MM.1S (cell line): ENCODE measurements at places on chromosomes 7 and 10.

DNA sequence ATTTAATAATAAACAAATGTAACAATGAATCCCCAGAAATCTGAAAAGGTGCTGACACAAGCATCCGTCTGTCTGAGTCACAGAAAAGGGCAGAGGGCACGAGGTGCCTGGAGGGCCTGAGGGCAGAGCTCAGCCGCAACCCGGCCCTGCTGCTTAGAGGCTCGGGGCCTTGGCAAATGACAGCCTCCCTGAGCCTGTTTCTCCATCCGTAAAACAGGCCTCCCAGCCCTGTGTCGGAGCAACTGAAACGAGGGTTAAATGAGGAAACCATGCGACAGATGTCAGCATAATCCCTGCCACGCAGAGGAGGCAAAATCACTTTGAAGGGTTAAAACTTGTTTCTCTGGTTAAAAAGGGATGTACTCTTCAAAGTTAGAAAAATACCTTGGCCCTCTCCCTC lies 24.9 kb downstream of the NUDT1 start:
- no peak for DNase-seq

- no peak for DNase-seq
Observed at GRCh38 chr7:109694149-109695071, 1124.7 kb downstream of the DNAJB9 start.

DNA sequence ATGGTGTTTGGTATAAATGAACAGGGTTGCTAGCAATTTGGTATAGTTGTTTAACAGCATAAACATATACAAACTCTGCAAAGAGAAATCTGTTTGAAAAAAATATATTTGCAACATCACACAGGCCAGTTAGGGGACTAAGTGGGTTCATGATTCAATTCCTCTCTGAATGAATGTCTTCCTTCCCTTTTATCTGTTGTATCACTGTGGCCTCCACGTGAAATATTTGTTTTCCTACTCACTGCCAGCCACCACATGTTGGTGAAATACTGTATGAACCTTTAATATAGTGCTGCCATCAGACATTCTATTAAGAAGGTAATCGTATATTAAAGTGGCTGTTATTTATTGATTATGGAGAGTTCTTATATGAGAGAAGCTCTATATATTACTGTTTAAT lies 157.0 kb downstream of the ARID5B start:
- no peak for DNase-seq

DNA sequence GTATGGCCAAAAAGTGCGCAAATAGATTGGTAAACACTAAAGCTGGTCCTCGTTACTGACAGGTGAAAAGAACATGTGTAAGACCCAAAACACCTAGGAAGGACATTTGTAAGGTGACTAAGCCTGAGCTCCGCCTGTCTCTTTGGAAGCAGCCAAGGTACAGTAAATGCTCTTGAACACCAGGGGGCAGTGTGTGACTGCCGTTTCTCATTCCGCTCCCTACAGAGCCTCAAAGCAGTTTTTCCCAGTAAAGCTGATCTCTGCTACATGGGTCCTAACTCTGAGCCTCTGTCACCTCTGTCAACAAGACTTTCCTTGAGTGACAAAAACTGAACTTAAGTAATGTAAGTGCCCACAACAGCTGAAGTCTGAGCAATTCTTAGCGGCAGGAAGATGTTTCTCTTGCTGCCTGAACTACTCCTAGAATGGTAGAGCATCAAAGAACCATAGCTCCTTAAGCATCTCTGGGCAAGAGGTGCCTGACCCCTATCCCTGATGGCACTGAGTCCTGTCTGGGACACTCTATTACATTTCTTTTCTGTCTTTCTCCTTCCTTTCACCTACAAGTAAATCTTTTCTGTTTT lies 238.0 kb upstream of the INHBA start:
- DNase-seq, result peak; percentile 73

DNA sequence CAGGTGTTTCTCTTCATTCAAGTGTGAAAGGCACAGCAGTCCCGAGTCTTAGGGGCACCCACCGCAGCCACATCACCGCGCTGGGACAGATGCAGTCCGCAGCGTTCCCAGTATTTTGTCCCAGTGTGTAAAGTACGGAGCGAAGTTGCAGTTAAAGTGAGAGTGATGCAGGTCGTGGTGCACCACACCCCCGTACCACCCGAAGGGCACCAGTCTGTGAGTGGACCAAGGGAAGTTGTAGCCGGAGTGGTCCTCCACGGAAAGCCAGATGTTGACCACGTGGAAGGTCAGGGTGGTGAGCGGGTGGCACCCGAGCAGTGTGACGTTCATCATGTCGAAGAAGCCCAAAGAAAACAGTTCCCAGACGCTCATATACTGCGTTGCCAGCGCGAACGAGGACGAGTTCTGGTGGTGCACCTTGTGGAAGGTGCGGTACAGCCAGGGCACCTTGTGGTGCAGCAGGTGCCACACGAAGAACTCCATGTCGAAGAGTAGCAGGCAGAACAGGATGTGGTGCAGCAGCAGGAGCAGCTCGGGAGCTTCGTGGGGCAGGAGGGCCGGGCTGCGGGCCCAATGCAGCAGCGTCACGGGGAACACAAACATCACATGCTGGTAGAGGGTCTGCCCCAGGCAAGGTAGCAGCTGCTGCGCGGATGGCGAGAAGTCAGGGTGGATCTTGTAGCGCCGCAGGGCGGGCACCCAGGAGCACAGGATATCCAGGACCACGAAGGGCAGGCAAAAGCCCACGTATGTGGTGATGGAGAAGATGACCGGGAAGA lies 526 bp downstream of the CH25H start:
- no peak for DNase-seq

DNA sequence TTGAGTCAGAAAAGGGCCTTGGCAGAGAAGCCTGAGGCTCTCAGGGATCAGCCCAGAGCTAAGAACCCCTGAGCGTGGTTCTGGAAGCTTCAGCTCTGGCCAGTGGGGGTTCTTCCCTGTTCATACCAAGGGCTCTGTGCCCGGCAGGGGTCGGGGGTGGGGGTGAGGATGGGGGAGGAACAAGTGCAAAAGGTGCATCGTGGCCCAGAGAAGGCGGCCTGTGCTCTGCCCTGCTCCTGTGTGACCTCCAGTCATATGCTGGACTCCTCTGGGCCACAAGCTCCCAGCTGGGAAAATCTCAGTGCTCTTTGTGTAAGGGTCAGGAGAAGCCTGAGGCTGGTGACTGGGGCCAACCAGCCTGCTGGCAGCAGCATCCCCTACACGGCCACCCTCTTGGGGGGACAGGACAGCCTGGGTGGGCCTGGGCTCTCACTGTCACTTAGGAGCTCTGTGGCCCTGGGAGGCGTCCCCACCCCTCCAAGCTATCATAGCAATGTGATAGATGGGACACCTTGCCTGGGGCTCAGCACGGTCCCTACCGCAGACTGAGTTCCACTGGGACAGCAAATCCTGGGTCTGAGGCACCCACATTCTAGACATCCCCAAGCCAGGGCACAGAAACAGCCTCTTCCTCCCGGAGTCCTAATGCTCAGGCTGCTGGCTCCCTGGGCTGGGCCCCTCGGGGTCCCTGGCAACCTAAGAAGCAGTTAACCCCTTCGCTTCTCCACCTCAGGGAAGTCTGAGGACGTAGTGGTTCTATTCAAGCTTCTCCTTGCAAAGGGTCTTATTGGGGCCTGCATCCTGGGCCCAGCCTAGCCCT lies 2.5 kb downstream of the MMRN2 start:
- no peak for DNase-seq

- DNase-seq, result no peak
Observed at GRCh38 chr10:125208854-125209565, 48.6 kb upstream of the CTBP2 start.

DNA sequence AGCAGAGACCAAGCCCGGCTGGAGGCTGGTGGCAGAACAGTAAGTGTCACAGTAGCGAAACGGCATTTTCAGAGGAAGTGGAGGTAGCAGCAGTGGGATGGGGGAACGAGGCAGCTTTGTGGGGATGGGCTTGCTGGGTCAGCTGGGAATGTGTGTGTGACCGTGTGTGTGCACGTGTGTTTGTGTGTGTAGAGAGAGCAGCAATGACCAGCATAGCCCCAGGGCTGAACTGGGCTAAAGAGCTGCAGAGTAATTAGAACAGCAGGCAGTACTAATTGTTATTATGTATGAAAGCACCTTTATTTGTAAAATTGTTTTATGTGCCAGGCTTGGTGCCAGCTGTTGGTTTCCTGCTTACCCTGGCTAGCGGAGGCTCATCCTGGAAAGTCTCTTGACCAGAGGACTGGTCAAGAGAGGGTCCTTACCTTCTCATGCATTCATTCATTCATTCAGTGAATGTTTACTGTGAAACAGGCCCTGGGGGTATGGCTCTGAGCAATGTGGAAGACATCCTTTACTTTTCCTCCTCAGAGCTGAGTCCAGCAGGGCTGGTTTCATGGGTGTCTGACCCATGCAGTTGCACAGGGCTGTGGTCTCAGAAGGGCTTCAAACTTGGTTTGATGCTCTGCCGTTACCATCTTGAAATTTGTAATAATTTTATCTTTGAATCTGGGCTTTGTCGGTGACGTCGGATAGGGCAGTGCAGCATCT lies 184.6 kb downstream of the SEC23IP start:
- DNase-seq, result no peak

GRCh38 chr7:18102576-18102975 lies 74.9 kb upstream of the PRPS1L1 start:
- no peak for DNase-seq

DNA sequence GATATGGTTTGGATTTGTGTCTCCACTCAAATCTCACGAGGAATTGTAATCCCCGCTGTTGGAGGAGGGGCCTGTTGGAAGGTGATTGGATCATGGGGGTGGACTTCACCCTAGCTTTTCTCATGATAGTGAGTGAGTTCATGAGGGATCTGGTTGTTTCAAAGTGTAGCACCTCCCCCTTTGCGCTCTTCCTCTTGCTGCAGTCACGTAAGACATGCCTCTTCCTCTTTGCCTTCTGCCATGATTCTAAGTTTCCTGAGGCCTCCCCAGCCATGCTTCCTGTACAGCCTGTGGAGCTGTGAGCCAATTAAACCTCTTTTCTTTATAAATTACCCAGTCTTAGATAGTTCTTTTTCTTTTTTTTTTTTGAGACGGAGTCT lies 17.1 kb downstream of the CDNF start:
- no peak for DNase-seq

- DNase-seq, result no peak
Observed at GRCh38 chr7:47299496-47299895, 282.4 kb downstream of the TNS3 start.

GRCh38 chr10:33423154-33423529 lies 88.7 kb upstream of the NRP1 start:
- no peak for DNase-seq

GRCh38 chr7:27134392-27134791 lies 3.8 kb upstream of the HOXA4 start:
- no peak for DNase-seq

GRCh38 chr7:3404501-3404900 lies 103.4 kb downstream of the SDK1 start:
- DNase-seq, result no peak

DNA sequence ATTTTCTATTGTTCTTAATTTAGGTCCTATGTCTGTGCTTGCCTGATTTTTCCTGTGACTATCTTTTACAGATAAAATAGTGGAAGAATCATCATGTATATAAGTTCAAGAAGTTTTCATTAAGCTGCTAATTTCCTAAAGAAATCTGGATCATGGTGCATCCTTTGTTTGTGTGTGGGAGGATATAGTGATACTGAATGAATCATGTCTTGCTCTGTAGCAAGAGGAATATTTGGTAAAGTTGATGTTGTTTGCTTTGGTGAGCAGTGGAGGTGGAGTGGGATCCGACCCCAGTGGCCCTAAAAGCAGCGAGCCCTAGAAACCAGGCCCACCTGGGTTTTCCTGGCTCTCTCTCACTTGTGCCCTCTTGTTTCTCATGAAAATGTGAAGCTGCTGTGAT lies 83.7 kb downstream of the CCNY start:
- DNase-seq, result no peak

DNA sequence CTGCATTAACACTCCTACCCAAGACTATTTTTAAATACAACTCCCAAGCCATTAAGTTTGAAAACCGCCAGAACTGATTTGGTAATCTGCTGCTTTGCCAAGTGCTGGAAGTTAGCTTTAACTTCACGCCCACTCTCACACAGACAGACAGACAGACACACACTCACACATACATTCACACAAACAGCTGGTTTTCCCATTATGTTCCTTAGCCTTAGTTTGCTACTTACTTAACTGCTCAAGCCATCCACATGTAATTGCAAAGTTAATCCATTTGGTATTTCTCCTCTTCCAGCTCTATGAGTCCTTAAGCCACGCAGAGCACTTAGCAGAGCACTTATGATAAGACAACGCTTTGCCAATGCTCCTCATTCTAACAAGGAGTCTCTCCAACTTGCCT lies 8.3 kb downstream of the COBL start:
- DNase-seq, result no peak

- no peak for DNase-seq
Observed at GRCh38 chr7:12289996-12290395, 78.9 kb downstream of the TMEM106B start.

- DNase-seq, result no peak
Observed at GRCh38 chr10:109668154-109668665, 255.1 kb downstream of the XPNPEP1 start.

DNA sequence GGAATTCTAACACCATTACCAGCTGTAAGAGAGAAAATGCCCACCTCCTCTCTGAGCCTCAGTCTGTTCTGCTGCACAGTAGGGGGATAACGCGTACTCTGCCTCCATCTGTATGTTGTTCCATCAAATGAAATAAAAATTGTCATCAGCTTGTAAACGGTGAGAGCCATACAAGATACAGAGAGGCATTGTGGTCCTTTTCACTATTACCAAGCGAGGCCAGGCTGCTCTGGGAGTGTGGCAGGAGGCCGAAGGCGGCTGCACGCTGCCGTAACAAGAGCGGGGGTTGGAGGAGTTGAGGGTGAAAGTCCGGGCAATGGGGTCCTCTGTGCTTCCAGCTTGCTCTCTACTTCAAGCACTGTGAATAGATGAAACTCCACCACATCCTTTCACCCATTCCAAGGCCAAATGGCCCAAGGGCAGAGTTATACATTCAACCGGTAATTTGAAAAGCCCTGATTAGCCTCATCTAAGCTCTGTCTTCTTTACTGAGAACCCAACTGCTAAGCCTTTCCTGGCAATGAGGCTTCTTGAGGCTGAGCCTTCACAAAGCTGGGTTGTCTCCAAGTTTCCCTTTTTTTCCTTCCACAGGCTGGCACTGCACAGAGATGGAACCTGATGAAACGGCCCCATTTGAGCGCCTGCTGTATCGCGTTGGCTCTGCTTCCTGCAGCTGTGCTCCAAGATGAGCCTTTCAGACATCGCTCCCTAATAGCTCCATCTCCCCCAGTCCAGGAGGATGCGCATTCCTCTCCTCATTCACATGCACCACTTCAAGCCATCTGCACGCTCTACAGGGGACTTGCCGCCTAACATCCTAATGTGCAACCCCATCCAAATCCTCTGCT lies 47.2 kb downstream of the PYROXD2 start:
- no peak for DNase-seq

GRCh38 chr10:127790066-127790624 lies 53.2 kb downstream of the FOXI2 start:
- no peak for DNase-seq
